Activated CD8-positive, alpha-beta memory T cell treated with anti-CD3 and anti-CD28 coated beads for 1 hour (primary cell): ENCODE measurements at places on chromosomes 5 and 9.

DNA sequence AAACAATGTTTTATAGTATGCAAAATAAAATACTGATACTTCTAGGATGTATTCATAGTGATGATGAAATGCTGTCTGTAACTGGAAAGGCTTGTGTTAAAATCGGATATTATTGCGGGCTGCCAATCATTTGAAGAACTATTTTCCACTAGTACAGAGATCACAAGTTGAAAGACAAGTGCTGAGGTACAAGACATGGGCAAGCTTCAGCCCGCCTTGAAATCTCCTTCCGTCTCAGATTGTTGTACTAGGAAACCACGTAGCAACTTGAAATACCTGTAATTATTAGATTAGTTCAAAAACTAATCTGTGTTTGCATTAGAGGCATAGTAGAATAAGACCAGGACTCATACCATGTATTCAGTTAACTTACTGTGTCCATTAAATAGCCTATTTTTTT, 218.2 kb downstream of the ARHGEF28 start:
- DNase-seq, result no peak

- DNase-seq, result no peak
These were observed 46.3 kb downstream of the ACO1 start for GRCh38 chr9:32430720-32431119.

DNA sequence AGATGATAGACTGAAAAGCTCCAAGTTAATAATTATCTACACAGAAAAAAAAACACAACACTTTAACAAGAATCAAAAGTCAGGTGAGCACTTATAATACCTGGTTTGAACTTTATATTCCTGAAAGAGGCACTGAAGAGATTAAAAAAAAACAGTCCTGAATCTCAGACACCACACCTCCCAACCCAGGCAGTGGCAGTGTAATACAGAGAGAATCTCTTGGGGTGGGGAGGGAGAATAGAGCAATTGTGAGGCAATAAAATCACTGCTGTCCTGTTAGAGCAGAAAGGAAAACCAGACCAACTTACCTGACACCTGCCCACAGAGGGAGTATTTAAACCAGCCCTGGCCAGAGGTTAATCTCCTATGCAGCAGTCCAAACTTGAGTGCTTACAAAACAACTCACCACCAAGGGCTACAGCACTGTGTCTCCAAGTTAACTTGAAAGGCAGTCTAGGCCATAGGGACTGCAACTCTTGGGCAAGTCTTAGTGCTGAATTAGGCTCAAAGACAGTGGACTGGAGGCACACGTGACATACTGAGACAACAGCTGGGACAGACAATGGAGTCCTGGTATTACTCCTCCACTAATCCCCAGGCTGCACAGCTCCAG, 54.2 kb downstream of the SLCO4C1 start:
- no peak for DNase-seq

- DNase-seq, result no peak
These were observed 187.4 kb downstream of the MAN2A1 start for GRCh38 chr5:109876941-109877669.

- DNase-seq, result no peak
These were observed 3.9 kb downstream of the SHROOM1 start for GRCh38 chr5:132826424-132827082.

DNA sequence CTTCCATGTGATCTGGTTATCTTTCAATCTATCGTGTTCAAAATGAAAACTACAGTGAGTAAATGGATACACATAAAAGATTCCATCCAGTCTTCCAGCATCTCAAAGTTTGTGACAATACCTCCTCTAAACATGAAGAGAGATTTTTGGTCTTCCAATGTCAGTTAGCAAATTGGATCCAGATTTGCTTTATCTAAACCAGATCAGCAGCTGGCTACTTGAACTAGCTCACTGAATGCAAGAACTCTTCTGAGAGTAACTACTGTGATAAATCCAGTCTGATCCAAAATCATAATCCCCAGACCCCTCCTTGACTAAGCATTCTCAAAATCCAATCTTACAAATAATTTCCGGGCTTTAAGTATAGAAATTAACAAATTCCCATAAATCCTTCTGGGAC, 2177.9 kb upstream of the C9orf72 start:
- DNase-seq, result no peak

DNA sequence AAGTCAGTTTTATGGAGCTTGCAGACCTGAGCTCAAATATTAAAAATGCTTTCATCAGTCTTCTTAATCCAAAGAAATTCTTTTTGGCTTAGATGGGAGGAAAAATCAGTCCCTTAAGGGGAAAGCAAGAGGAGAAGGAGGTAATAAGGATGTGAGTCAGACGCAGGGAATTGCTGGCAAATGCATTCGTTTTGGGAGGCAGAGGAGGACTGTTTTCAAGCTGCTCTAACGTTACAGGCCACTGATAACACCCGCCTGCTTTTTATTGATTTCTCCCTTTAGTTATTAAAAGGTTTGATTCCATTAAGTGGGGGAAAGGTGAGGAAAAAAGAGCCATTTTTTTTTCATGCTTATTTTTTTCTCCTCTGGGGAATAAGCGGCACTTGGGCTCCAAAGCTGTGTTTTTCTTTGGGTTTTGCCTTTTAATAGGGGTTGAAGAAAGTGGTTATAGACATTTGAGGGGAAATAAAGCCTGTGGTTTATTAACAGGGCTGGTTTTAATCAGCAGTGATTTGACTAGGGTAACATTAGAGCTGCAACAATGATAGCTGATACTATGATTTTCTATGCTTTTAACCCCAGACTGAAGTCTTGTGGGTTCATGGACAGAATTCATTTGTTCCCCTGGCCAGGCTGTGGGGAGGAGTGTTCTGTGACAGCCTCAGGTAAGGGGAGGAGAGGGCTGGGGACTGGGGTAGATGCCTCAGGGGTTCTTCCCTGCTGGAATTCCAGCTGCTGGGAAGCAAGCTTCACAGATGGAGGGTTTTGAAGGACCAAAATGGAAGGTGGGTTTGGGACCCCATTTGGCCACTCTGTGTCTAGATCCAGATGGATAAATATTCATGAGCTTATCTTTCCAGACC, 225.2 kb downstream of the GAS1 start:
- no peak for DNase-seq

GRCh38 chr5:113031104-113031503, 54.5 kb downstream of the DCP2 start:
- DNase-seq, result no peak

- no peak for DNase-seq
These were observed 140.2 kb upstream of the MYO10 start for GRCh38 chr5:17076272-17076671.

DNA sequence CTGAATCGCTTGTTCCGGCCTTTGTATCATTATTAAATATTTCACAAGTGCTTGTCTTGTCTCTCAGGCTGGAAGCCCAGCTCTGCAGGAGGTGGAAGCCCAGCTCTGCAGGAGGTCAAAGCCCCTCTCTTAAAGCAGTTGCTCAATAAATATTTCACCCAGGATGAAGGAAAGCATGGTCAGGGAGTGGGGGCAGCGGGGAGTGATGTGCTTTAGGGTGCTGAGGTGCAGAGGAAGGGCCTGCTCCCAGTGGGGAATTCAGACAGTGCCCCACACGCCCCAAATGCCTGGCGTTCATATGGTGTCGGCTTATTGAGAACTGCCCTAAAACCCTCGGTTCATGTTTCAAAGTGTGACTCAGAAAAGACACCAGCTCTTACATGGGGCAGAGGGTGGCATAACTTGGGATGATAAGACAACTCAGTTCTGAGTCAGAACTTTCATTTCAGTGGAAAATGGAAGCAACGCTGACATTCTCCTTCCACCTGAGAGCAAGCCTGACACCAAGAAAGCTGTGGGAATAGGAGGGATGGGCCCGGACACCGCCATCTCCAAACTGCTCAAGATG, 114.3 kb upstream of the DAP start:
- DNase-seq, result no peak

DNA sequence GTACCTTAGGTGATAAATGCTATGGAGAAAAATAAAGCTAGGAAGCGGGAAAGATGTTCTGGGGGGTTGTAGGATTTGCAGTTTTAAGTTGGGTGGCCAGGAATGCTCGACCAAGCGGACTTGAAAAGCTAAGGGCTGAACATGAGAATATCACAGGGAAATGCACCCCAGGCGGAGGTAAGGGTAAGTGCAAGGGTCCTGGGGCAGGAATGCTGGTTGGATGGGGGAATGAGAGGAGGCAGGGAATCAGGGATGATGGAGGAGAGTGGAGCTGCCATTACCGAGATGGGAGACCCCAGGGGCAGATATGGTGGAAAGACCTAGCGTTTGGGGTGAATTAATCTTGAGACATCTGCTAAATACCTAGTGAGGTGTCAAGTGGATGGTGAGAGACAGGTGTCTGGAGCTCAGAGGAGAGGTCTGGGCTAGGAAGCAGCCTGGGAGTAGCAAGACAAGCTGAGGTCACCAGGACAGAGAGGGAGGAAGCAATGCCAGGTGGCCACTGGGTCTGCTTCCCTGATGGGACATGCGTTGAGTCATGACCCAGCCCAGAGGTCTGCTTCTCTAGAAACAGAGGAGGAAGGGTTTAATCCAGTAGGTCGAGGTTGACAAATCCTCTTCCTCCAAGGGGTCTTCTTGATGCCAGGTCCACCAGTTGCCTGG, 77.7 kb upstream of the ASS1 start:
- no peak for DNase-seq
